Regular cardiac myocyte (primary cell): ENCODE measurements at places on chromosomes 16 and 17. TPM values are rescaled to one million over a fixed set of nuclear protein-coding genes. Genes with fewer than 3 reads are reported as not detected.

KRT20 gene
- not detected in 2 replicates for total RNA-seq

KRT40 gene
- total RNA-seq, result not detected in 2 replicates

MYOCD gene
- 8.2 and 13.8 TPM in 2 replicates for total RNA-seq

IRX5 gene
- 1.7 TPM in 2 replicates for total RNA-seq

PRSS33 gene
- not detected in 2 replicates for total RNA-seq

WNK4 gene
- total RNA-seq, result 3.5 and 4.5 TPM in 2 replicates

SLC43A2 gene
- total RNA-seq, result 5.9 and 7.9 TPM in 2 replicates

SMPD3 gene
- total RNA-seq, result under 0.01 and 0.19 TPM in 2 replicates

KLHL11 gene
- total RNA-seq, result 31.3 and 47.0 TPM in 2 replicates

MAP2K6 gene
- total RNA-seq, result 0.19 and 0.28 TPM in 2 replicates

EFCAB5 gene
- under 0.01 and 0.85 TPM in 2 replicates for total RNA-seq

CRYM gene
- 0.28 TPM in 1 of 2 replicates, not detected in the other for total RNA-seq

CDH5 gene
- total RNA-seq, result 4.2 and 23.2 TPM in 2 replicates

CCDC154 gene
- total RNA-seq, result 1.4 TPM in 1 of 2 replicates, not detected in the other

CSF3 gene
- 1.3 and 2.8 TPM in 2 replicates for total RNA-seq

KRTAP4-5 gene
- total RNA-seq, result not detected in 2 replicates

ARL5C gene
- total RNA-seq, result 0.38 TPM in 1 of 2 replicates, not detected in the other

KRT39 gene
- total RNA-seq, result 0.28 TPM in 1 of 2 replicates, not detected in the other

MAFG gene
- 14.4 TPM in 2 replicates for total RNA-seq

ACLY gene
- total RNA-seq, result 184 and 301 TPM in 2 replicates

CLEC18A gene
- under 0.01 and 0.19 TPM in 2 replicates for total RNA-seq
